ENCODE measurements at places on chromosomes 13 and 19. TPM values are rescaled to one million over a fixed set of nuclear protein-coding genes. Genes with fewer than 3 reads are reported as not detected.

Gene MBD3L2B
- not detected for total RNA-seq

- DNase-seq, result no peak
Observed at GRCh38 chr13:31674051-31674450, 65.3 kb upstream of the RXFP2 start.

GRCh38 chr19:42380155-42380554 is 9.9 kb downstream of the CNFN start:
- no peak for DNase-seq

Gene SLC25A41
- 0.10 TPM for total RNA-seq

- DNase-seq, result peak; percentile 68
Observed at GRCh38 chr13:79393564-79394249, 12.3 kb downstream of the RBM26 start.

DNA sequence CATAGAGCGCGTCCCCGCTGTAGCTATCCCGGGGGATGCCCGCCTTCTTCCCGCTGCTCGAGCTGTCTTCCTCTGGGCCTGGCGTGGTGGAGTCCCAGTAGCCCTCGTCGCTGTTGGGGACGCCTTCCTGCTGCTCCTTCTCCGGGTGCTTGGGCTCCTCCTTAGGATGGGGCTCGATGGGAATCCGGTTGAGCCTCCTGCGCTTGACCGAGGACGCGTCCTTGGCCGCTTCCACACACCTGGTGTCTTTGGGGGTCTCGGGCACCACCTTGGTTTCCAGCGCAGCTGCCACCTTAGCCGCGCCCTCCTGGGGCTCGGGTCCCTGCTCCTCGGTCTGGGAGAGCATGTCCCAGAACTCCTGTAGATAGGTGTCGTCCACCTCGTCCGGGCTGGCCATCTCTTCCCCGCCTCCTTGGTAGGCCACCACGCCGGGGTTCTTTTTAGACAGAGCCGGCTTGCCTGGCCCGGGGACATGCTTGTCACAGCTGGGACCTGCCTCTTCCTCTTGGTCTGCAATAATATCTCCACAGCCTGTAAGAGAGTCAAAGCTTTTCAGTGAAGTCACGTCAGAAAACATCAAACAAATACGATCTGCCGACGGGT is 2.0 kb downstream of the AMER2 start:
- no peak for DNase-seq

DNA sequence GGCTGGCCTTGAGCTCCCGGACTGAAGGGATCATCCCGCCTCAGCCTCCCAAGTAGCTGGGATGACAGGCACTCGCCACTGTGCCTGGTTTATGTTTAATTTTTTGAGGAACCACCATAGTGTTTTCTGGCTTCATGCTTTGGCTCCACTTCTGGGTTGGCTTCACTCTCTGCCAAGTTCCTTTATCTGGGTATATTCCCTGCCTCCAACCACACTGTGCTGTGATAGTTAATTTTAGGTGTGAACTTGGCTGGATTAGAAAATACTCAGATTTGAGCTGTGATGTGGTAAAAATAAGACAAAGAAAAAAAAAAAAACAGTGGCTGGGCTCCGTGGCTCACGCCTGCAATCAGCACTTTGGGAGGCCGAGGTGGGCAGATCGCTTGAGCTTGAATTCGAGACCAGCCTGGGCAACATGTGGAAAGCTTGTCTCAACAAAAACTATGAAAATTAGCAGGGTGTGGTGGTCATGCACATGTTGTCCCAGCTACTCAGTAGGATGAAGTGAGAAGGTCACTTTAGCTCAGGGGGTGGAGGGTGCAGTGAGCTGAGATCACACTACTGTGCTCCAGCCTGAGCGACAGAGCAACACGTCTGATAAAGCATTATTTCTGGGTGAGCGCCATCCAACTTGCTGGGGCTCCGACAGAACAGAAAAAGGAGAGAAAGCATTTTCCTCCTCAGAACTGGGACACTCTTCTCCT is 7.5 kb upstream of the ILF3 start:
- DNase-seq, result no peak

DNA sequence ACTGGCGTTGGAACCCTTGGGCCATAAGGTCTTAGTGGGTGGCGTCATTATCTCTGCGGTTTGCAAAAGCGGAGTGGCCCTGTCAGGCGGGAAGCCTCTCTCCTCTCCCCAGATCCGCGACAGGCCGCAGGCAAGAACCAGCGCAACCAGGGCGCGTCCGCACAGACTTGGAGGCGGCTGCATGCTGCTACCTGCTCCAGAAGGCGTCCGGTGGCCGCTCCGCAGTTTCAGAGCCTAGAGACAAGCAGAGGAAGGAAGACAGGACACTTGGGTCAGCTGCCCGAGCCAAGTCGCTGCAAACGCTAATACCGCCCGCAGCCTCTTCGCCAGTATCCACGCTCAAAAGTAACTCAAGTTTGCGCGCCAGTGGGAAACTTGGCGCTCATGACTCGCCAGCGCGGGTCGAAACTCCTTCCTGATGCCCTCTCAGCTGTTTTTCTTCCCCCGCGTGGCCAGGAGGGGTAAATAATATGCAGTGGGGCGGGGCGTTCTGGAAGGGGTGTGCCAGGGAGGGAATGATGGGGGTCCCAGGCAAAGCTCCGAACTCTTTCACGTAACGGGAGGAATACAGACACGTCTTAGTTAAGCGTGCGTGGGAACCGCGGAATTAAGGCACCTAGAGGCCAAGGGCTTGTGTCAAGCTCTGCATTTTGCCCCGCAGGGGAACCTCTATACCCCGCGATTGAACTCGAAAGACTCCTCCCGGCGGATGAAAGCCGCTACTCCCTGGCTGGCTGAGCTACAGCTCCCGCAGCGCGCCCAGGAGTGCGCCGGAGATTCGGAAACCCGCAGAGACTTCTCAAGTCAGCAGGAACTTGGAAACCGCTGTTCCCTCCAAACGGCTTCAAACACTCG is at the start of gene EDNRB:
TSS of gene EDNRB (minus strand) at position 441 of the 855 bp plus-strand sequence. CDS start at position 183, 258 bp downstream.
- no peak for DNase-seq

Gene FAM83E
- not detected for total RNA-seq

Measured in renal cortical epithelial cell (primary cell).